ENCODE measurements at places on chromosomes 1 and 21. TPM values are rescaled to one million over a fixed set of nuclear protein-coding genes. Genes with fewer than 3 reads are reported as not detected.

Gene LCA5L
- 0.87 TPM for total RNA-seq

Gene SEC16B
- total RNA-seq = 0.39 TPM

Gene C1orf35
- 24.9 TPM for total RNA-seq

Gene OR10Z1
- total RNA-seq = not detected

Gene RPE65
- not detected for total RNA-seq

GRCh38 chr1:91783423-91784170 lies 102.4 kb downstream of the TGFBR3 start:
- no peak for DNase-seq

GRCh38 chr21:45590246-45590725 lies 48.0 kb upstream of the SLC19A1 start:
- no peak for DNase-seq

DNA sequence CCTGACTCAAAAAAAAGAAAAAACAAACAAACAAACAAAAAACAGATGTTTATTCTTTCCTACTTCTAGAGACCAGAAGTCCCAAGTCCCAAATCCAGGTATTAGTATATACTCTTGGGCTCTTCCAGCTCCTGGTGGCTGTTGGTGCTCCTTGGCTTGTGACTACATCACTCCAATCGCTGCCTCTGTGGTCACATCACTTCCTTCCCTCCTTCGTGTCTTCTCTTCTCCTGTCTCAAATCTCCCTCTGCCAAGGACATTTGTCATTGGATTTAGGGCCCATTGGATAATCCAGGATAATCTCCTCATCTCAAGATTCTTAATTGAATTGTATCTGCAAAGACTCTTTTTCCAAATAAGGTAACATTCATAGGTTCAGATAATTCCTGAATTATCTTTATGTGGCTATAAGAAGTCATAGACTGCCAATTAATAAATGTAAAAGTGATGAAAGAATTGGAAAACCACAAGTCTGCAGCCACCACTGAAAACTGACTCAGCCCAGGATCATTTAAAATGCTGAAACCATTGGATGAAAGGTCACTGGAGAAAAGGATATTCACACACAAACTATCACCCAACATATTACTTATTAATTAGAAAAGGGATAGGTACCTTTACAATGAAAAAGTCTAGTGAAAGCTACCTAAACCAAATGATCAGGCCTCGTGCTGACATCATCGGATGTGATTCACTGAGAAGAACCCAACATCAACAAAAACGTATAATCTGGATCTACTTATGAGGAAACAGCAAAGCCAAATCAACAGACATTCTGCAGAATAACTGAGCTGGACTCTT lies 67.1 kb downstream of the ZNF281 start:
- DNase-seq = no peak

DNA sequence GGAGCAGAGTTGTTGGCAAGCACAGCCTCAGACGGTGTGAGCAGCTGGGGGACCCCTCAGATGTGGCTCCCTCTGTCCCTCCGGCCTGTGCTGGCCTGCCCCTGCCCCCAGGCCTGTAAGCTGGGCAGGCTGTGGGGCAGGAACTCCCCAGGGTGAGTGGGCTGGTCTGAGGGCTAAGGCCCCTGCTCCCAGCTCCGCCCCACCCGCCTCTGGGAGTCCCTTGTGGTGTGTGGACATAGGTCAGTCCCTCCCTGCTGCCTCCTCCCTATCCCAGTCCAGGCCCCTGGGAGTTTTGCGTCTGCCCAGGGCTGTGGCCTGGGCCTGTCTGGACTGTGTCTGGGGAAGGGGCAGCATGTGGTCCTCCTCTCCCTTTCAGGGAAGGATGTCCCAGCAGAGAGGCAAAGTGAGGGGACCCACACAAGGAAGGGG lies 3.6 kb upstream of the VWA1 start:
- no peak for DNase-seq

- no peak for DNase-seq
Observed at GRCh38 chr1:97265630-97266029, 544.0 kb downstream of the PTBP2 start.

DNA sequence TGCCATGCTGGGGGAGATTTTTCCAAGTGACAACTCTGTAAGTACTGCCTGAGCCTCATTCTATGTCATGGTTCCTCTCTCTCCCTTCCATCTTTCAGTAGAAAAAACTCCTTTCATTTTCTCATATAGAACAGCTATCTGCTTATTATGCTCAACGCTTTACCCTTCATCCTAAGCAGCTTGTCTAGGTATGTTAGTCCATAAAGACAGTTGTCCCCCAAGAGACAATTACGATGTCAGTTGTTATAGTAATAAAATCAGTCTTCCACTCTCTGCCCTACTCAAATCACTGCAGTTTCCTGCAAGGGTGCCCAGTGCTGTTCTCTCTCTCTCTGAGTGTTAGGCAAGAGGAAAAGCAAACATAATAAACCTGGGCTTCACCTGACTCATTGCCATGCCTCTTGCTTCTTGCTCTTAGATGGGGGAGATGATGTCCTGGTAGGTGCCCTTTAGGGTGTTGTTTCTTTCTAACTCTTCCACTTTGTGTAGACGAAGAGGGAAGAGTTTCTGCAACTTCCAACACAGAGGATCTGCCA lies 59.4 kb downstream of the PAPPA2 start:
- no peak for DNase-seq

DNA sequence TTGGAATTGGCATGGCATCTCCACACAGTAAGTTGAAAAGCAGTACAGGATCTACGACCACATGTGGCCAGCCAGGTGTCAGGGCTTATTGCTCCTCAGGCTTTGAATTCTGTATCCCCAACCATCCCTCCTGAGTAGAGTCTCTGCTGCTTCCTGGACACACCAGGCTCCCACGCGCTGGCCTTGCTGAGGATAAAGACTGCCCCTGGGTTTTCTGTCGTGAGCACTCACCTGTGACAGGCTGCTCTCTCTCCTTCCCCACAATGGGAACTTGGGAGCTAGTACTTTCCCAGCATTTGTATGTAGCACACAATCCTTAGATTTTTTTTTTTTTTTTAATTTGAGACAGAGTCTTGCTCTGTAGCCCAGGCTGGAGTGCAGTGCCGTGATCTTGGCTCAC lies 33.6 kb downstream of the PBX1 start:
- no peak for DNase-seq

DNA sequence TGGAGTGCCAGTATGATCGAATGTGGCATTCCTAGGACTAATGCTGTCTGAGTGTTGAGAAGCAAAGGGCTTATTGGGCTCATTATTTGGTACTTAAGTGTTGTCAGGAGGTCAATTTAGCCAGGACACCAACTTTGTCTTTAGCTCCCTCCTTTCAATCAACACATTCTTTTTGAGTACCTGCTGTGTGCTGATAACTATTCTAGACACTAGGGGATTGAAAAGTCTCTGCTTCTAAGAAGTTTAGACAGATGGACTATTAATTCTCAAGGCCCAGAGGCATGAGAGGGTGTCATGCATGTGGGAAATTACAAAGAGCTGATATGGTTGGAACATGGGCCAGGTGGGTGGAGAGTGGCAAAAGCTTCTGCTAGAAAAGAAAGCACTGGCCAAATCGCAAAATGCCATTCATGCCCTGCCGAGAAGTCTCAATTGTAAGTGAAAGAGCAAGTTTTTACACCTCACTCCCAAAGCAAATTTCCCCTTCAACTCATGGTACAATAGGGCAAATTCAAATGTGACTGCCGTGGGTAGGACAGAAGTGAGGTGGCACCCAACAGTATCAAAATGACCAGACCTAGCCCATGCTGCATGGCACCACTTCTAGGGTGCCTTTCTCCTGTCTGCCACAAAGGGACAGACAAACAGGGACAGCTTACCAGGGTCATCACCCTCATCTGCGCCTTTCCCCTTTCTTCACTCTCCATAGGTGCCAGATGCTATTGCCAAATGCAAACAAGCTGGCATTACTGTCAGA lies 53.6 kb upstream of the LAX1 start:
- DNase-seq = no peak

- DNase-seq = no peak
Observed at GRCh38 chr1:21661886-21662285, 7.3 kb downstream of the RAP1GAP start.

Data from Panc1 (cell line).